Activated T-helper 2 cell treated with anti-CD3 and anti-CD28 coated beads, Interferon-gamma antibody, Interleukin-2, Interleukin-4, amounts not matched to agents 10 μg/mL and 5 μg/mL and 100 μg/mL, durations not matched to agents 14 hours and 24 hours and 36 hours (primary cell): ENCODE measurements at places on chromosomes 5 and 9. TPM values are rescaled to one million over a fixed set of nuclear protein-coding genes. Genes with fewer than 3 reads are reported as not detected.

- DNase-seq, result no peak
Measured at GRCh38 chr5:65190328-65191053, 291.2 kb downstream of the ADAMTS6 start.

DNA sequence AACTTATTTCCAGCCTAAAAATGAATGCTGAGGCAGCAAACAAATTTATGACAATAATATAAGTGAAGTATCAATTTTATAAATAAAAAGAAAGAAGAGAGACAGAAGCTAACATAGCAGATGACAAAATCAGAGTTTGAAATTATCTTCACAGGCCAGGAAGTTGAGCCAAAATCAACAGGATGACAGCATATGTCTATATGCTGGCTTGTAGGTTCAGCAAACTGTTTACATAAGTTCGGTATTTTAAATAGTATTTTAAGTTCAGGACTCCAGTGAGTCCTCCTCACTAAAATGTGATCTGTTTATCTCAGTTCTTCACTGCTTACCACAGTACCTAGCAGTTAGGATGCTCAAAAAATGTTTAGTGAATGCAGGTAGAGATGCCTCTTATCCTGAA, 359.6 kb upstream of the SMC2 start:
- no peak for DNase-seq

GRCh38 chr5:140881889-140882590, at the start of gene PCDHA13:
TSS of gene PCDHA13 (plus strand) at chr5:140882124. CDS start at chr5:140882269, 145 bp downstream.
- no peak for DNase-seq

- DNase-seq, result no peak
Measured at GRCh38 chr5:152801886-152802285, 396.8 kb upstream of the NMUR2 start.

FAT2 gene
- total RNA-seq, result under 0.01 TPM in 1 of 2 replicates, not detected in the other

- DNase-seq, result no peak
Measured at GRCh38 chr5:34062419-34062818, 19.4 kb upstream of the C1QTNF3 start.

DNA sequence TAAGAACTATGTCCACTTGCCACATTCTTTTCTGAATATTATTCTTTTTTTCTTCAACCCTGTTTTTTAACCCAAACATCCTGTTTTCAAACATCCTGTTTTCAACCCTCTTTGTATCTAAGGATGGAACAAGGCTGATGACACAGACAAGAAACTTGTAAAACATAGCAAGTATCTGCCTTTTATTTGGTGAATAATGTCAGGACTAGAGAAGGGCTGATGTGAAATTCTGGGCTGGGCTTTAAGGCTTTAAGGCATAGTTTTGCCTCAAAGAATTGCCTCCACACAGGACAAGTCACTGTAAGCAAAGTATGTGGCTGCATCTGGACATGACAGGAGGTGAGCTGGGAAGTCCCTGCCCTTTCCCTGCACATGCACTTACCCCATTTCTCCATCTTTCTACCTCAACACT, 42.5 kb upstream of the RIC1 start:
- no peak for DNase-seq

ANXA2R gene
- total RNA-seq, result 2.1 and 2.5 TPM in 2 replicates
